ENCODE measurements at places on chromosomes 1 and 21. TPM values are rescaled to one million over a fixed set of nuclear protein-coding genes. Genes with fewer than 3 reads are reported as not detected.

GRCh38 chr1:105138458-105138893, 1388.8 kb downstream of the AMY1C start:
- no peak for DNase-seq

GRCh38 chr1:16720351-16721223, 19.7 kb upstream of the RNU1-4 start:
- no peak for DNase-seq

Gene GLMP
- total RNA-seq = 60.3 TPM

Gene OR2M3
- total RNA-seq = not detected

- DNase-seq = no peak
Observed at GRCh38 chr1:165695031-165695430, 3.3 kb downstream of the ALDH9A1 start.

DNA sequence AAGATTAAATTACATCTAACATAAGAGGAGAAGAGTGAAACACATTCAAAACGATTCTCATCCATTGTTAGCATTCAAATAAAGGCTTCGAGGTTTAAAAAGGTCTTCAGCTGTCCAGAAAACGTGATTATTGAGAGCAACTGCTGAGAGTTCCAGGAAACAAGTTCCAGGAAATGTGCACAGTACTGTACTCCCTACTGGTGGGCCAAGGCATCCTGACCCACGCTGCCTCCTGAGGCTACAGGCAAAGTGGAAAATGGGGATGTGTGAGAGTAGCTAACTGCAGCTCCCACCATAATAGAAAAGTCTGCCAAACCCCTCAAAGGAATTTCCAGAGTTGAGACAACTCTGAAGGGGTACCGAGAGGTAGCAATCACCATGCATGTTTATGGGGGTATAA, 2.0 kb downstream of the VAV3 start:
- no peak for DNase-seq

GRCh38 chr1:237983496-237983895, 92.8 kb upstream of the ZP4 start:
- no peak for DNase-seq

Gene PDXK
- 116 TPM for total RNA-seq

GRCh38 chr21:41222247-41223068, 54.5 kb downstream of the BACE2 start:
- no peak for DNase-seq

DNA sequence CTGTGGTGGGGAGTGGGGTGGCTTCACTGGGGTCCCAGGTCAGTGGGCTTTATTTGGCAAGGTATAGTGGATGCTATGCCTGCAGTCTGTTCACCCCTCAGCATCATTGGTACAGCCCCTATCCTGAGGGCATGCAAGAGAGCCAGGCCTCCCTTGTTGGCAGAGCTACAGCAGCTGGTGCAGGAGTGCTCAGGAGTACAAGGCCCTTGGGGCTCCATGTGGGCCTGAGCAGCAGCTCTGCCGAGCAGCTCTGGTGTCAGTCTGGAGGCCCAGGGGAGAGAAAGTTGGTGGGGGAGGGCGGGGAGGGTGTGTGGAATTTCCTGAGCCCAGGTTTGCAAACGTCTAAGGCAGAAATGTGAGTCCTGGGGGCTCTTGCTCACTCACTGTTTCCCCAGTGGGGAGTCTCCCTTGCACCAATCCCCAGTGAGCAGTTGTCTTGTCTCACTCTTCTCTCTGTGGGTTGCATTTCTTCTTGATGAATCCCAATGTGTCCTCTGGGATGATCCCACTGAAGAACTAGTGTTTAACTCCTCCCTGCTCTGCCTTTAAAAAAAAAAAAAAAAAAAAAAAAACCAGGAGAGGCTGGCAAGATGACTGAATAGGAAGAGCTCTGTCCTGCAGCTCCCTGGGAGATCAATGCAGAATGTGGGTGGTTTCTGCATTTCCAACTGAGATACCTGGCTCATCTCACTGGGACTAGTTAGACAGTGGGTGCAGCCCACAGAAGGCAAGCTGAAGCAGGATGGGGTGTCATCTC, 39.5 kb upstream of the CYP4X1 start:
- no peak for DNase-seq

DNA sequence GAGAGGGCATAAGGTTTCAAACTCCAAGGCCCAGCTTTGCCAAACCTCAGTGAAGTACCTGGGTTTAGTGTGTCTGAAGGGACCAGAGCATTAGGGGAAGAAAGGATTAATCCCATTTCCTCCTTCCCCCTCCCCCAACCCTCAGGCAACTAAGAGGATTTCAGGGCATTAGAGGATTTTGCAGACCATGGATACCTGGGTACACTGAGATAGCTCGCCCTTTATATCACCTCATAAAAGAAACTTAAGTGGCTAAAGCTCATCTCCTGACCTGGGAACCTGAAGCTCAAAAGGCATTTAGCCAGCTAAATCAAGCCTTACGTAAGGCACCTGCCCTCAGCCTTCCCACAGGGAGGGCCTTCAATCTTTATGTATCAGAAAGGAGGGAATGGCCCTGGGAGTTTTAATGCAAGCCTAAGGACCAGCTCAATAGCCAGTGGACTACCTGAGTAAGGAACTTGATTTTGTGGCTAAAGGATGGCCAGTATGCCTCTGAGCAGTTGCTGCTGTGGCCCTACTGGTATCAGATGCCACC, 26.4 kb upstream of the SMYD3 start:
- no peak for DNase-seq

DNA sequence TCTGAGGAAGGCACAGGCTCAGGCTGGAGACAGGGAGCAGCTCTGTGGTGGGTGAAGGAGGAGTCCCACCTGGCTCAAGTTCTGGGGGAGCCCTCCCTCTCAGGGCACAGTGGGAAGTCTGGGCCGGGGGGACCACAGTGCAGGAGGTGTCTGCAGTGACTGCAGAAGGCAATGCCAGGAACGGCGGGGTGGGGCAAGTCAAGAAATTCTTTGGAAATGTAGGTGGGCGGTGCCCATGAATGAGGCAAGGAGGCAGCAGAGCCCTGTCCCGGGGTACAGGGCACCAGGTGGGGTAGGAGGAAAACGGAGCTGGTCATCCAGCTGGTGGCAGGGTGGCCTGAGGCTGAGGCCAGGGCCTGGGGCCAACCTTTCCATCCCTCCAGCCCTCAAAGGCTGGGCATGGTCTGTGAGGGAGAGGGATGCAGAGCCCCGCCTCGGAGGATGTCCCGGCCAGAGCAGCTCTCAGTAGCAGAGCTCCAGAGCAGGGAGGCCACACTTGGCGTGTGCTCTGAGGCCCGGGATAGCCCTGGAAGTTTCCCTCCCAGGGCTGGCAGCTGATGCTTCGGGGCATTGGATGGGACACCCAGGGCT, 4.7 kb downstream of the TFF3 start:
- DNase-seq = no peak

Gene MCOLN3
- 6.4 TPM for total RNA-seq

Gene COL16A1
- 8.8 TPM for total RNA-seq

DNA sequence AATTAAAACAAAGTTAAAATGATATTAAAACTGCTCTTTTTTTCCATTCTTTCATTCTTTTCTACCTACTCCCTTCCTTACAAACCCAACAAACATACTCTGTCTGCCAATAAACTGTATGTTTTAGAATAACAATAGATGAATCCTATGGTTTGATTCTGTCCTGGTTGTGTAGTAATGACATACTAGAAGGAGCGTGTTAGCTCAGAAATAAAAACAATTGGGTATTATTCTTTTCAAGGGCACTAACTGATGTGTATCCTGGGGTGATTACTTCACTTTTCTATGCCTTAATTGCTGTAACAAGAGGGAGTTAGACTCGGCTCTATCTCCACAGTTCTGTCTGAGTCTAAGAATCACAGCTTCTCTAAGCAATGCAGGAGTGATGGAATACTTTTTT, 194.4 kb downstream of the GIPC2 start:
- no peak for DNase-seq

Gene ATP6V1G3
- not detected for total RNA-seq

DNA sequence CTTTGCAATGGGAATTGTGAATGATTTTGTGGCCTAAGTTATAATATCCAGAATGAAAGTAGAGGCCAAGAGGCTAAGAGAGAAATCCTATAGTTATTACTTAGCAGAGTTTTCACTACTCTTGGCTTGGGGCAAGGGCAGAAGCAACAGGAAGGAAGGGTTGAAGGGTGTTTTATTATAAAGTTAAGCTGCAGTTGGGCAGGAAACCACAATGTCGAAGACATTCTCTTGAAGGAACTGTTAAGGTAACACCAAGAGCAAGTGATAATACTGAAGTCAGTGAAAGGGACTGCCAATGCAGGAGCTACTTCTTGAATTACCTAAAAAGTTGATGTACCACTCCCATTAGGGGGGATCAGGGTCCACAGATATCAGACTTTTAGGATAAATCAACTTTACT, 8.3 kb downstream of the XCL2 start:
- DNase-seq = no peak

Measured in WTC11 (cell line).